ENCODE measurements at places on chromosomes 13 and 19.

DNA sequence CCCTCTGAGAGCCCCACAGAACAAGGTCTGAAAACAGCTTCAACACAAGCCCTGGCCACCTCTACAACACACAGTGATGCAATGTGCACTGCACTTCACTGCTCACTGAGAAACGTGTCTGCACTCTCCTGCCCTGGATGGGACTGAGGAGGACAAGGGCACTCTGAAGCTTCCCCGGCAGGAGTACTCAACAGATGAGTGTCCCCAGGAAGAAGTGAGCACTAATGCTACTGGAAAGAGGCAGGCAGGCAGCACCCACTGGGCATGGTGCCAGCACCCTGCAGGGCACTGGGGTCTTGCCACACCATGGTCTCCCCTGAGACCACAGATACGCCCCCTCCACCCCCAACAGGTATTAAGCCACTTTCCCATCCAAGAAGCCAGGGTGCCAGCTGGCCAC, 17.7 kb upstream of the SLC35E1 start:
- no peak for DNase-seq

DNA sequence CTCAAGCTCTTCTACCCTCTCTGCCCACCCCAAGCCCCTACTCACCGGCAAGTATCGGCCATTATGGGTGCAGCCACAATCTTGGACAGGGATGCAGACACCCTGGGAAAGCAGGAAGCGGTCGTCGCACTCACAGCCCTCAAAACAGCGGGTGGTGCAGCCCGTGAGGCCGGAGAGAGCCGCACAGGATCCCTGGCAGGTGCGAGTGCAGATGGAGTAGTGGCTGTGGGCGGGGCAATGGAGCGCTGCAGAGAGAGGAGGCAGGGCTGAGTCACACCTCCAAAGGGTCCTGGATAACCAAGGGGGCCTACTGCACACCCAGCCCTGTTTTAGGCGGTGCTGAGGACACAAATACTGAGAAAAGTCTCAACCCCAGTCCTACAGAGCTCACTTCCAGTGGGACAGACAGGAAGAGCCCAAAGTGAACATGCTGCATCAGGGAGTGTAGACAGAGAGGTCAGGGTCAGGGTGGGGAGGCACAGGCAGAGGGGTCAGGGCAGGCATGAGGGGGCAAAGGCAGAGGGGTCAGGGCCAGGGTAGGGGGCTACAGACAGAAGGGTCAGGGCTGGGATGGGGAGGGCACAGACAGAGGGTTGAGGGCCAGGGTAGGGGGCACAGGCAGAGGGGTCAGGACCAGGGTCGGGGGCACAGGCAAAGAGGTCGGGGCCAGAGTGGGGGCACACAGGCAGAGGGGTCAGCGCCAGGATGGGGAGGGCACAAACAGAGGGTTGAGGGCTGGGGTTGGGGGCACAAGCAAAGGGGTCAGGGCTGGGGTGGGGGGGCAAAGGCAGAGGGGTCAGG, 24.2 kb upstream of the FBL start:
- DNase-seq: no peak

DNA sequence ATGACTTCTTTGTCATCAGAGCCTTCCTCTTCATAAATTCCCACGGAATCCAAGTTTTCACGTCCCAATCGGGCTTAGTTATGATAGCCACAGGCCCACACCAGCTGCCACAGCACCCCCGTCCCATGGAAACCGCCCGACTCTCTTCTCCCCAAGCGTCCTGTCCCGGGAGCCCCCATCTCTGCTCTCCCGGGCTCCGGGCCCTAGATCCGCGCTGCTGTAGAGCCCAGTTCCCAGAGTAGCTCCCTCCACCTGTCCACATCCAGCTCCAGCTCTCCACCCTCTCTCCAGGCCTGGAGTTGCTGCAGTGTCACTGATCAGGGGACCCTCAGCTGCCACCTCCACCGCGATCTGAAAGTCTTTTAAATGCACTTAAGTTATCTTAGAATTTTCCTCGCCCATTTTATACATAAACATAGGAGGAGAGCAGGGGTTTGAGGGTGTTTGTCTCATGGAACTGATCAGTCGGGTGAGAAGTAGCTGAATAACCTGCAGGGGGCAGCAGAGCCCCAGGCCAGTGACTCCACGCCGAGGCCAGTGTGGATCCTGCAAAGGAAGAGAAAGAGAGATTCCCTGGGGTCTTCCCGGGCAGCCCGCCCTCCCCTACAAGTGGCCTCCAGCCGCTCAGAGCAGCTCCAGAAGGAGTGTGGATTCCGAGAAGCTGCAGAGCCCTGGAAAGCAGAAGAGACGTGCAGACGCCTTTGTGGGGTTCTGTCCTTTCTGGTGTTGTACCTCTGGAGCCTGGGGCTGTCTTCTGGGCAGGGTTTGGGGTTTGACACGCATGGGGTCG, 1.1 kb upstream of the ZNF763 start:
- DNase-seq: peak; percentile 24

GRCh38 chr13:29704648-29705047, 109.2 kb upstream of the SLC7A1 start:
- no peak for DNase-seq

- DNase-seq: no peak
Measured at GRCh38 chr19:44278181-44278690, 18.6 kb downstream of the ZNF233 start.

DNA sequence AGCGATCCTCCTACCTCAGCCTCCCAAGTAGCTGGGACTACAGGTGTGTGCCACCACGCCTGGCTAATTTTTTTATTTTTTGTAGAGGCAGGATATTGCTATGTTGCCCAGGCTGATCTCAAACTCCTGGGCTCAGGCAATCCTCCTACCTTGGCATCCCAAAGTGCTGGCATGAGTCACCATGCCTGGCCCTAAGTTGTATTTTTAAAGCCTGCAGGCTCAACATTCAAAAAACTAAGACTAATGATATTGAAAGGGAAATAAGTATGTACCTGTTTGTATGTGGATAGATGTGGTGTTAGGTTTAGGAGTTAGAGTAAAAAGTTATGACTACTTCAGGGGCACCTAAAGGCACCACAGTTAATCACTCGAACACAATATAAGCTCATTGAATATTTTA, 5.4 kb upstream of the IPO5 start:
- DNase-seq: no peak

DNA sequence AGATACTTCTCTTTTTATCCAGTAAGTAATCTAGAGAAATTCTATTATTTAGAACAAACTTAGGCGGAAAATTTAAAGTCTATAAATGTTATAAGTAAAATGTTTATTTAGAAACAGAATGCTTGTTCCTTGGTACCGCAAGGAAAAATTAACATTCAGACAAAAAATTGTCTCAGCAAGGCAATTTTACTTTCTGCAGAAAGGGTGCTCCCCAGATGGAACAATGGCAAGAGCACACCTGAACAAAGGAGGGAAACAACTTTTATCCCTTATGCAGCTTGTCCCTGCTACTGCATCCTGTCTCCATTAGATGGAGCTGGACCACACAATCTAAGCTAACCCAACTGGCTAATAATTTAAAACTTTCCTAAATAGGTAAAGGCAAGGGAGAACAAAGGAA, 6.5 kb upstream of the ZNF708 start:
- no peak for DNase-seq

GRCh38 chr19:17004386-17004785, 22.2 kb downstream of the CPAMD8 start:
- DNase-seq: no peak

DNA sequence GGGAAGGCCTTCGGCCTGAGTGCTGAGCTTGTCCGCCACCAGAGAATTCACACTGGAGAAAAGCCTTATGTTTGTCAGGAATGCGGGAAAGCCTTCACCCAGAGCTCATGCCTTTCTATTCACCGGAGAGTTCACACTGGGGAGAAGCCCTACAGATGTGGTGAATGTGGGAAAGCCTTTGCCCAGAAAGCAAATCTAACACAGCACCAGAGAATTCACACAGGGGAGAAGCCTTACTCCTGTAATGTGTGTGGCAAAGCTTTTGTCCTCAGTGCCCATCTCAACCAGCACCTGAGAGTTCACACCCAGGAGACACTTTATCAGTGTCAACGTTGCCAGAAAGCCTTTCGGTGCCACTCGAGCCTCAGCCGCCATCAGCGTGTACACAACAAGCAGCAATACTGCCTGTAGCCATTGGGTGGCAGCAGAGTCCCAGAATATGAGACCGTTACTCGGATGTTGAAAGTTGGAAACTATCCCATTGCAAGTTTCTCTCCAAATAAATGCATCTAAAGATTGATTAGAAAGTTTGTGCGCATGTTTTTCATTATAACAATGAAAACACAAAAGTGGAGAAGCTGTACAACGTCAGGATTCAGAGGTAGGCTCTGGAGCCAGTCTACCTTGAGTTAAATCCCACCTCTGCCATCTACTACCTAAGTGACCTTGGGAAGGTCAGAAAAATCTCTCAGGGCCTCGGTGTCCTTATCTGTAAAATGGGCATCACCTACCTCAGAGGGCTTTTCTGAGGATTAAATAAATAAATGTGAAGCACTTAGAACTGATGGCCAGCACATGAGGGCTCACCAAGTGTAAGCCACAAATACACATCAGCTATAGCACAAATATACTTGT, 21.1 kb downstream of the ZNF473 start:
- DNase-seq: no peak

GRCh38 chr13:92573467-92574057, 653.0 kb upstream of the GPC6 start:
- DNase-seq: no peak

DNA sequence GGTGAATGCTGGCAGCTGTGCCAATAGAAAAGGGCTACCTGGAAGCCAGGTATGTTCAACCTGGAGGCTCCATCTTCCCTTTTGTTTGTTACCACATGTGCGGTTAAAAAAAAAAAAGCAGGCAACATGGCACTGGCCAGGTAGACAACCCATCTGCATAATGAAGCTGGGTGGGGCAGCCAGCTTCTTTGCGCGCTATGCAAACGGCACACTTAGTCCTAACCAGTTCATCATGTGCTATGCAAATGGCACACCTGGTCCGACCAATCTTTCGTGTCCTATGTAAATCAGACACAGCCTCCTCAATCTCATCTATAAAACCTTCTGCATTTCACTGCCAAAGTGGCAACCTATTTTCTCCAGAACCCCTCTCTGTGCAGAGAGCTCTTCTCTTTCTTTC, 11.3 kb upstream of the IGSF23 start:
- no peak for DNase-seq

- DNase-seq: no peak
Measured at GRCh38 chr19:53521373-53522202, 16.4 kb upstream of the ZNF331 start.

DNA sequence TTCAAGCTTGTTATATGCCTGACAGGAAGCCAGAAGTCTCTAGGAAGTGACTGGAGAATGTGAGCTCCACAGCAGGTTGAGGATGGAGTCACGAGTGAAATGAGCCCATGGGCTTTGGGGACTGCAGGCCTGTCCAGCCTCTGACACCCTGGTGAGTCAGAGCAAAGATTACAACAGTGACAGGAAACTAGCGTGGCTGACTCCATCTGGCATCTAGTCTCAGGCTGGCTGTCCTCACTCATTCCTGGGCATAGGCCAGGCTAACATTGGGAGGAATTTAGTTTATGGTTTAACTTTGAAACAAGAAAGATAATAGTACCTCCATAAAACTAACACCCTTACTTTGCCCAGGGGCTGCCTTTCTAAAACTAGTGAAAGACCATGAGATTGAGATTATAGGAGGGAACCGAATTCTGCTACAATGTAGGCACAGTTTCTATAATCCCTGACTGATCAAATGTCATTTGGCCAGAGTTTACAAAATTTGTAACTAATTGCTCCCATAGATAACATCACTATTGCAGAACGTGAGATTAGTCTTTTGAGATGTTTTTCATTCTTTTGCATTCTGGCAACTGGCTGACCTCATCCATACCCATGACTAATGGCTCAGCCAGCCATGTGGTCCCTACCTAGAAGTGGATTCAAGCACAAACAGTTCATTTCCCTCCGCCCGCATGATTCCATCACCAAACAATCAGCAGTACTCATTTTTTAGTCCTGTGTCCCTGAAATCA, 28.4 kb downstream of the PSG1 start:
- DNase-seq: no peak

DNA sequence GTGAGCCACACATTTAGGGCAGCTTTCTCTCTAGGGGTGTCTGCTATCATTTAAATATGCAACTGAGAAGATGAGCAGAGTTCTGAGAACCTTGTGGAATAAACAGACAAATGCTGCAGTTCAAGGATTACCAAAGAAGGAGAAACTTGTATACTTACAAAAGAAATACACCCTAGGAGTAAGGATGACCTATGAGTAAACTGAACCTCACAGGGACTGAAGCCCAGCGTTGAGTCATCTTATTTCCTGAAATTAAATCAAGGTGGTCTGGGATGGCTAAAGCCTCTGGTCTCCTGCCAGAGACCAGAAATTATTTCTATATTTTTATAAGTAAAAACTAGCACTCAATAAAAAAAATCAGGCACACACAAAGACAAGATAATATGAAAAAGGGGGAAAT, 40.1 kb downstream of the FAM216B start:
- no peak for DNase-seq

- DNase-seq: no peak
Measured at GRCh38 chr13:42547612-42548011, 26.3 kb upstream of the TNFSF11 start.

- DNase-seq: no peak
Measured at GRCh38 chr13:109165417-109165904, 536.0 kb downstream of the MYO16 start.

- no peak for DNase-seq
Measured at GRCh38 chr19:50433201-50434180, 799 bp downstream of the MYBPC2 start.

GRCh38 chr19:6737284-6737872, at the start of gene GPR108:
Gene GPR108, minus strand, starts transcription at chr19:6737580. Its CDS starts 4 bp downstream, at chr19:6737576.
- DNase-seq: peak; percentile 99

DNA sequence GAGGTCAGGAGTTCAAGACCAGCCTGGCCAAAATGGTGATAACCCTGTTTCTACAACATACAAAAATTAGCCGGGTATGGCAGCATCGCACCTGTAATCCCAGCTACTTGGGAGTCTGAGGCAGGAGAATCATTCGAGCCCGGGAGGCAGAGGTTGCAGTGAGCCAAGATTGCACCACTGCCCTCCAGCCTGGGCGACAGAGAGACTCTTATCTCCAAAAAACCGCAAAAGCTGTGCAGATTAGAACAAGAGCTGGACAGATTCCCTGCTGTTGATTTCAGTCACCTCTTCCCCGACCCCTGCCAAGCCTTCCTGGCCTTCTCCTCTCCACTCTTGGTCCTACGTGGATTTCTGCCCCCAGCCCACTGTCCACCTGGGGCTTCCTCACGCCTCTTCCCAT, 8.3 kb downstream of the CAMSAP3 start:
- no peak for DNase-seq

GRCh38 chr19:40553885-40554857, 22.5 kb upstream of the SHKBP1 start:
- DNase-seq: no peak

- no peak for DNase-seq
Measured at GRCh38 chr13:81302125-81302524, 961.2 kb upstream of the SPRY2 start.

- no peak for DNase-seq
Measured at GRCh38 chr13:40148742-40149141, 493.3 kb downstream of the COG6 start.

GRCh38 chr13:47611664-47612288, 389.3 kb downstream of the SUCLA2 start:
- DNase-seq: no peak

DNA sequence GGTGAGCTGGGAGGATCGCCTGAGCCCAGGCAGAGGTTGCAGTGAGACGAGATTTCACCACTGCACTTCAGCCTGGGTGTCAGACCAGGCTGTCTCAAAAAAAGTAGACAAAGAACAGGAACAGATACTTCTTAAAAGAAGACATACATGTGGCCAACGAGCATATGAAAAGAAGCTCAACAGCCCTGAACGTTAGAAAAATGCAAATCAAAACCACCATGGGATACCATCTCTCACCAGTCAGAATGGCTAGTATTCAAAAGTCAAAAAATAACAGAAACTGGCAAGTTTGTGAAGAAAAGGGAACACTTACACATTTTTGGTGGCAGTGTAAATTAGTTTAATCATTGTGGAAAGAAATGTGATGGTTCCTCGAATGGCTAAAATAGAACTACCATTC, 3.0 kb upstream of the LGALS14 start:
- no peak for DNase-seq
